ENCODE measurements at places on chromosomes 5 and 9.

DNA sequence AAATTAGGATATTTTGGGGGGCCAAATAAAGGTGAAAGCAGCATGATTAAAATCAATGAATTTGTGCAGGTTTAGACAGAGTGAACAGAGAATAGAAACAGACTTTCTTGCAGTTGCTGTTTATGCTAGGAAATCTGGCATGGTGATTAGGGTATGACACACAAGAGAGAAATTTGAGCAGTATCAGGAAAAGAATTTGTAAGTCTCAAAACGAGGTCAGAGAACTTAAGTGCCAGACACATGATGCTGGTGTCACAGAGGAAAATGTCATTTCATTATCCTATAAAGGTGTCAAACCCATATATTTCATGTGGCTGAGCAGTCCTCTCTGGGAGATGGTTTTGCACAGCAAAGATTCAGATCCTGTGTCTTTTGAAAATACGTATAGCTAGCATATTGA, 15.7 kb downstream of the LVRN start:
- no peak for DNase-seq

GRCh38 chr9:104319685-104320084, 184.4 kb upstream of the OR13F1 start:
- DNase-seq, result no peak

- no peak for DNase-seq
Observed at GRCh38 chr5:163766936-163767670, 261.7 kb downstream of the MAT2B start.

DNA sequence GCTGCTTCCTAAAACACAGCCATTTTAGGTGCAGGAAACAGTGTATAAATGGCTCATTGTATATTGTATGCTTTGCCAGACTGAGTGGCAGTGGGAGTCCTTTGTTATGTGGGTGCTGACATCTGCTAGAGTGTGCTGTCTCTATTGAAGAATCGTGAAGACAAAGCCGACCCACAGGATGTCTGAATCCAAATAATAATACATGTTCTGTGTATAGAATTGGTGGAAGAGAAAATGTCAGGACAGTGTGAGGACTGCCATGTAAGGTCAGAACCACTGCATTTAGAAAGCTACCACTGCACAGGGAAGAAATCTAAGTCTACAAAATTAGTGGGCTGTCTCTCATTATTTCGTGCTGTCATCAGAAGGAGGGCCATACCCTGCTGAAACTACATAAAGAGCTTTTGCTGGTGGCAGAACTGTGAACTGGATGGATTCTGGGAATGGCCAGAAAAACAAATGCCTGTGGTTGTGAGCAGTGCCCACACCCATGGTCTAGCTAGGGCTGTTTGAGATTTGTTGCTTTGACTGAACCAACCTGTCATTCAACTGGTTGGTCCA, 2.5 kb downstream of the IL7R start:
- no peak for DNase-seq

GRCh38 chr9:115158661-115159481, 40.9 kb upstream of the TNC start:
- no peak for DNase-seq

DNA sequence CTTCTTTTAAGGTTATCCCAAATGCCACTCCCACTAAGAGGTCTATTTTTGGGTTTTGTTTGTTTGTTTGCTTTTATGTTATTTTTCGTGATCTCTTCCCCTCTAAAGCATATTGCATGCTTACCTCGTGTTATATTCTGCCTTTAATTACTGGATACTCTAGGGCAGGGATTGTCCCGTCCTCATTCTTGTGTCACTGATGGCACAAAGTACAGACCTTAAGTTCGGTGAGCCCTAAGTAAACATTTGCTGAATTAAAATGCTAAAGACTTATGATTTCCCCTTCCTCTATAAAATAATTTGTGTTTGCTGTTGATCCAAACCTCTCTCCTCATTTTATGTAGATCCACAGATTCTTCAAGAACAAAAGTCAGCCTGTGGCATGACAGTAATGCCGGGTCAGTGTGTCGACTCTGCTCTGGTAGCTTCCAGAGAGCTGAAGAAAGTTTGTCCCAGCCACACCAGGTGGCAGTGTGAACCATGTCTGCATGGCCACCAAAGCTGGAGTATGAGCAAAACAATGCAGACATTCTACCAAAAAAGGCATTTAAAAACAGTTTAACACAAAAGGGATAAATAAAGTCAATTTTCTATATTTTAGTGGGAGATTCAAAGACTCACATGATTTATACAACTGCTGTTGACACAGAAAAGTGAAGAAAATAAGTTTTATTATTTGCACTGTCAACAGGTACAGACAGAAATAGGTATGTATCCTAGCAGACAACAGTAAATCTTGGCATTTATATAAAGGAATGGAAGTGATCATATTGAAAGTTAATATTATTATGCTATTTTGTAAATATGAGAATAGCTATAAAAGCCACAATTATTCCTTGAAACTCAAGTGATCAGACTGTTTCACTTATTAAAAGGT, 17.9 kb upstream of the POC5 start:
- DNase-seq, result no peak

DNA sequence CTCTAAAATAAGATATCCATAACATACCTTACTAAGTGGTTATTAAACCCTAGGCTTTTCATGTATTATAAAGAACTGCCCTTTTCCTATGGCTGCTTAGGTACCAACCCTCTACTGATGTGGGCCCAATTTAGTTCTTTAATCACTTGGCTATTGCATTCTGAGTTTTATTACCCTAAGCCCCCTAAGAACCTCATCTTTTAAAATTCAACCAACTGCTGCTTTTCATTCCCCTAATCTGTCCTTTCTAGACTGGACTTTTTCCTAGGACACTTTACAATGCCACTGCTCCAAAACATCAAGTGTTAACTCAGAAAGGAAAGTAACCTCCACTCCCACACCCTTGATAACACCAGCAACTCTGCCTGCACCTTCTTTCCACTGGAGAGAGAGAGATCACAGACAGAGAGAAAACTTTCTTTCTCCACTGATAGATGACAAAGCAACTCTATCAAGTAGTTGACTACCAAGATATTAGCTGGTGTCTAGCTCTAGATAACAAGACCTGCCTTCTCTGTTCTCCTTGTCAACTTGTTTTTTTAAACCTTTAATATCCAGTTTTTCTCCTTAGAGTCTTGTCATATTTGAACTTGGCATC, 27.3 kb downstream of the ELL2 start:
- peak; percentile 43 for DNase-seq

GRCh38 chr5:167008705-167009104, 1282.7 kb upstream of the WWC1 start:
- no peak for DNase-seq

GRCh38 chr9:34139477-34140146, 13.1 kb upstream of the DCAF12 start:
- no peak for DNase-seq

DNA sequence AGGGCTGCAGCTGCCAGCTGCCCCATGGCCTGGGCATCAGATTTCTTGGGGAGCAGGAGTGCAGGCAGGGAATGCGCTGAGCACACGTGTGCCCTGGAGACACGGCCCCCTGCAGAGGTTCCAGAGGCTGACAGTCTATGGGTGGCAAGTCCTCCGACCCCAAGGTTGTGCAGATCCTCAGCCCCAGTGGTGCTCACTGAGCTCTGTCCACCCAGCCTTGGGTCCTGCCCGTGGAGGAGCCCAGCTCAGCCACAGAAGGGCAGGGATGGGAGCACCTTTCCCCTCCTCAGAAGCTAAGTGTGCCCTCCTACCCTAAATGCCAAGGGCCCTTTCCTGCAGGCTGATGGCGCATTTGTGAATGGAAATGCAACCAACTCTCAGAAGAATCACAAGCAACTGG, 341.0 kb downstream of the IRX2 start:
- no peak for DNase-seq

DNA sequence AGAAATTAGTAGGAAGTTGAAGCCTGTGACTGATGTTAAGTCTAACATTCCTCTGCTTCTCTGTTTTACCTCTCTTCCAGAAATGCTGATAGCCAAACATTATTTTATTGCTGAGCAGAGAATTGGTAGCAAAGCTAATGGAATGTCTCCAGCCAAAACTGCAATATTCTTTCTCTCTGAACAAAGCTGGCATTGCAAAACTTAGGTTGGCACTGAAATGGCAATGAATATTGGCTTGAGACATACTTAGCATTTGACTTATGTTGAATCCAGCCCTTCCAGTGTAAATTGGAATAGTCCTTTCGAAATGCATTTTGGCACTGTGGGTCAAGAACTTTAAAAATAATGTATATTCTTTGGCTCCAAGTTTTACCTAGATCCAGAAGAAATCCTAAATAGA, 21.1 kb downstream of the FAF2 start:
- DNase-seq, result no peak

- DNase-seq, result no peak
Observed at GRCh38 chr9:121818841-121819427, 167.5 kb downstream of the DAB2IP start.

- no peak for DNase-seq
Observed at GRCh38 chr9:70073193-70073592, 29.5 kb downstream of the MAMDC2 start.

DNA sequence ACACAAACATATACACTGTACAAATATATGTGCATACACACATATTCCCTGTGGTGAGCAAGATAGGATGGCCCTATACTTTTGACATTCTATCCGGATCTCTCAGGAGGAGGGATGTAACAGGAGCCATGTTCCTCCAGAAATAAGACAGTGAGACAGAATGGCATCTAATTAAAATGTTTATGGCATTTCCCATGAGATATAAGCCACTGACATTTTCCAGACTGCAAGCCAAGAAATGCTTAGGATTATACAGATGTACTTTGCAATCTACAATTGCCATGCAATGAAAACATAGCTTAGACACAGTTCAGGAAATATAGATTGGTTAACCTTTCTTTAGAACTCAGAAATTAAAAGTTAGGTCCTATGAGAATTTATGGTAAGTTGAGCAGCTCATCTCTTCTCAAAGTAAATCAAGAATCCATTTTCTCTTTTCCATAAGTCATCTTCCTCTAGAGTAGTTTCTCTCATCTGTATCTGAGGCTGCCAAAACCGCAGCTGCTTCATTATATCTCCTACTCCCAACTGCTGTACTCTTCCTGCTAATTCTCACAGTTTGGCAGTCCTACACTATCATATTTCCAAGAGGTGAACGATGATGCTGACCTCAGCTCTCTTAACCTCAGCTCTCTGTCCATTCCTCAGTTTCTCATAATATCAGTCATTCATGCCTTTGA, 1719.1 kb downstream of the MAT2B start:
- DNase-seq, result no peak

GRCh38 chr5:111776913-111777781, 20.2 kb upstream of the NREP start:
- no peak for DNase-seq

GRCh38 chr9:114813717-114814418, 8.0 kb upstream of the TNFSF15 start:
- no peak for DNase-seq

GRCh38 chr9:92669527-92669889, 423 bp downstream of the IPPK start:
- DNase-seq, result no peak

GRCh38 chr5:56383761-56384160, 150.6 kb upstream of the ANKRD55 start:
- no peak for DNase-seq

DNA sequence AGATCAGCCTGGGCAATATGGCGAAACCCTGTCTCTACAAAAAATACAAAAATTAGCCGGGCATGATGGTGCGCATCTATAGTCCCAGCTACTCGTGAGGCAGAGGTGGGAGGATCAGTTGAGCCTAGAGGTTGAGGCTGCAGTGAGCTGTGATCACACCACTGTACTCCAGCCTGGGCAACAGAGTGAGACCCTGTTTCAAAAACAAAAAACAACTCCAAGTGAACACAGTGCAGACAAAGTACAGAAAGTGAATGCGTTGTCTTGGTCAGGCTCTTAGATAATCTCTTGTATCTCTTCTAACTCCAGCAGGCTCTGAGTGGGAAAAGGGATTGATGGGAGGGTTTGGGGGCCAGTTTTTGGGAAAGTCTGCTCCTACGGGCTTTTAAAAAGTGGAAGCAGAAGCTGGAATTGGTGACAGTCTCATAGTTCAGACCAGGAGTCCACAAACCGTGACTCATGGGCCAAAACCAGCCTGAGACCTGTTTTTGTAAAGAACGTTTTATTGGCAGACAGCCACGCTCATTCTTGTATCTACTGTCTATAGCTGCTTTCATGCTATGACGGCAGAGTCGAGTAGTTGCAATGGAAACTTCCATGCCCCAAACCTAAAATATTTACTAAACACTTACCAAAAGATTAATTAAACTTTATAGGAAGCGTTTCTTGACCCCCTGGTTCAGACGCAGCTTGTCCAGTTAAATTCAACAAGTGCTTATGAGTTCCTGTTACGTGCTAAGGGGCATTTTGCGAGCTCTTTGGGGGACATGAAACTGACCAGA, 32.9 kb downstream of the NDST1 start:
- DNase-seq, result no peak

- no peak for DNase-seq
Observed at GRCh38 chr9:549455-549997, 292.0 kb upstream of the DMRT1 start.

GRCh38 chr9:33177086-33177485, 9.9 kb upstream of the B4GALT1 start:
- no peak for DNase-seq

DNA sequence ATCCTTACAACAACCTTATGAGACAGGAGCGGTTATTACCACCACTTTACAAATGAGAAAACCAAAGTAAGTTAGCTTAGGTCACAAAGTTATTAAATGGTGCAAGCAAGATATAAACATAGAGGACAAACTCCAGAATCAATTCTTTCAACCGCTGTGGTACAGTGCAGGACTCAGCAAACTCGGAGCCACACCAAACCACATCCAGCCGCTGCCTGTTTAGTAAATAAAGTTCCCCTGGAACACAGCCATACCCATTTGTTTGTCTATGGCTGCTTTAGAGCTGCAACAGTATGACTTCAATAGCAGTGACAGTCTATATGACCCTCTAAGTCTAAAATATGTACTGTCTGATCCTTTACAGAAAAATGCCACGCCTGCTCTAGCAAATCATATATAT, 1567.2 kb upstream of the WWC1 start:
- DNase-seq, result no peak

DNA sequence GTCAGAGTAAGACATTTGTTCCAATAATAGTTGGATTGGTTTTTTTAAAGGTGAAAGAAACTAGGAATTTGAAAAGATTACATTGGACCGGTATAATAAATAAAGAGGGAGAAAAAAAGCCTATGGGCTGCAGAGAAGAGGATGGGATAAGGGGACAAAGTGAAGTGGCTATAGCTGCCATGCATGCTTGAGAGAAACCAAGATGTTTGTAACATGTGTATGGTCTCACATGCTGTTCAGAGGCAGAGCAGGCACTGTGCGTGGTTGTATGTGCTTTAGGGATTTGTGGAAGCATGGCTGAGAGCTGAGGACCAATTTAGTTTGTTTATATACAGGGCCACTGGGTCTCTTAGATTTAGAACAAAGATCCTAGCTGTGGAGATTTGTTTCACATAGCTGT, 32.7 kb downstream of the LNPEP start:
- no peak for DNase-seq

- DNase-seq, result no peak
Observed at GRCh38 chr9:105195259-105195658, 49.2 kb upstream of the SLC44A1 start.

DNA sequence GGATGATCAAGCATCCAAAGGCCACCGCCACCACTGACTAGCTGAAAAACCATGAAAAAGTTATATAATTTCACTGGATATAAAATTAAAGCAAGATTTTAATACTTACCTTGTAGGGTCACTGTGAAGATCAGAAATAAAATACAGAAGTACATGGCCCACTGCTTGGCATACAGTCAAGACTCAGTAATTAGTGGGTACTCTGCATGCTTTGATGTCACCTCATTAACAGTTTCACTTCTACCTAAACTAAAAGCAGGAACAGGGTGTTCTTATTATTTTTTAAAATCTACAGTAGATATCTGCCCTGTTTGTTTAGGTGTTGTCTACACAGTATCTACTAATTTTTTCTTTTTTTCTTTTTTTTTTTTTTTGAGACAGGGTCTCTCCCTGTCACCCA, 66.4 kb downstream of the NFIB start:
- no peak for DNase-seq
